GM23338 (cell line): ENCODE measurements at places on chromosomes 3 and 15. TPM values are rescaled to one million over a fixed set of nuclear protein-coding genes. Genes with fewer than 3 reads are reported as not detected.

DNA sequence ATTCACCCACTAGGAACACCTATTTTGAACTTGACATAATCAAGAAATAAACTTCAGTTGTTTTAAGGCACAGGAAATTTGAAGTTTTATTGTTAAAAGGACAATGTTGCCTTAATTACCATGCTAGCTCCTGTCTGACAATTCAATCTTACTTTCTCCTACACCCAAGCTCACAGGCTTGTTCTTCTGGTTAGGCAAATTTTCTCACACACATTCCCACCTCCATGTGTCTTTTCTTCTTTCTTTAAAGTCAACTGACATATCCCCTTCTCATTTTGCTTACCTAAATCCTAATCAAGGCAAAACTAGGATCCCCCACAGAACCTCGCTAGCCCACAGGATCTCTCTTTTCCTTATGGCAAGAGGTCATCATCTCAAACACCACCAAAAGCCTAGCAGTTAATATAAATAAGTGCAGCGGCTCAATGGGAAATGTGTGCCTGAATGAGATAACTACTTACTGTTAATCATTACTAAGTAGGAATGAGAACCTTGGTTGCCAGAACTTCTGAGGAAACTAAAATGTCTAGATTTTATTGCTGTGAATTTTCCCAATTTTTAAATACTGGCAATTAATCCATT, 189.3 kb downstream of the PLCH1 start:
- DNase-seq: no peak

DNA sequence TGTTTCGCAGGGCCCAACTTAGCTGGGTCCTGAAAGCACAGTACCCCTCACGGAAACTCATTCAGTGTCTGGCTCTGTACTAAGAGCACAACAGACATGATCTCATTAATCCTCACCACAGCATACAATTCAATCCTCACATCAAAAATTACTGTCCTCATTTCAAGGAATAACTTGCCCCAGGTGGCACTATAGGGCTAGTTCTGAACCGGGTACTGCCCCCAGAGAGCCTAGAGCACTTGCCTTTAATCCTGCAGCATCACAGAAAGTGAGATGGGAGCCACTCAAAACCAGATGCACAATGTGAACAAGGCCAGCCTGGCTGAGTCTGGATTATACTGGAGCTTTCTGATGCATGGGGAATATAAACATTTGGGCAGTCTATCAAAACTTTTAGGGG, 122.6 kb downstream of the OSBPL10 start:
- no peak for DNase-seq

DNA sequence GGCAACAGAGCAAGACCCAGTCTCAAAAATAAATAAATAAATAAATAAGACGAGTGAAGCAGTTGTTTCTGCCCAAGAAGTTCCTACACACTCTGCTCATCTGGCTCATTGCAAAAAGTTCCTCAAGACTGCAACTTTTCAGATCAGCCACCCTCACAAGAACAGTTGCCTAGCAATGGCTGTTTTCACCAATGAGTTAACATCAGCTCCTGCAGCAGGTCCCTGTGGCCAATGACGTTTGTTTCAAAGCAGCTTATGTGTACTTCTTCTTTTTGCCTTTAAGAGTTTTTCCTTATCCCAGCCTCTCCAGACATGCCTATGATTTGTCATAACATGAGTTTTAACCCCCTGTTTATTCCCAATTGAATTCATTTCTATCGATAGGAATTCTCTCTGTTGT, 118.4 kb upstream of the SPRED1 start:
- no peak for DNase-seq

The CPNE4 gene
- total RNA-seq: 4.1 and 6.5 TPM in 2 replicates

The FBXO40 gene
- 0.03 and 0.23 TPM in 2 replicates for total RNA-seq

DNA sequence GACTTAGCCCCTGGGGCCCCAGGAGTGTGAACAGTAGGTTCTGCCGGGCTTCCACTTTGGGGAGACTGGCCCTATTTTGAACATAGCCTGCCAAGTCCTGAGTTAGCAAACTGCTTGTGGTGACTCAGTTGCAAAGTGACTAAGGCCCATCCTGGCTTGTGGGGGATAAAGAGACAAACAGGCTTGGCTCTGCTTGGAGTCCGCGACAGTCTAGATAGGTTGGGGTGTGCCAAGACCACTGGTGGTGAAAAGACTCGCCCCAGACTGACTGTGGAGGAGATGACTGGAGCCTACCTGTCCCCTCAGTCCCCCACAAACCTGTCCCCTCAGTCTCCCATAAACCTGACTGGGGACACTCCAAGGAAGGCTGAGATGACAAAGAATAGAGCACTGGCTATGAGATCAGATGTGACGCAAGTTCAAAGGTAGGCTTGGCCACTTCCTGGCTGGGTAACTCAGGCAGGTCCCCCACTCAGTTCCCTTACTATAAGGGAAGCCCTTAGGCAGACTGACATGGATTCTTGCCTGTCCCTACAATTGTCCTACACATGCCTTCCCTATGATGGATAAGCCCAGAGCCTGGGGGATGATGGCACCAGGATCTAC, 4.3 kb downstream of the DNASE1L3 start:
- DNase-seq: no peak

DNA sequence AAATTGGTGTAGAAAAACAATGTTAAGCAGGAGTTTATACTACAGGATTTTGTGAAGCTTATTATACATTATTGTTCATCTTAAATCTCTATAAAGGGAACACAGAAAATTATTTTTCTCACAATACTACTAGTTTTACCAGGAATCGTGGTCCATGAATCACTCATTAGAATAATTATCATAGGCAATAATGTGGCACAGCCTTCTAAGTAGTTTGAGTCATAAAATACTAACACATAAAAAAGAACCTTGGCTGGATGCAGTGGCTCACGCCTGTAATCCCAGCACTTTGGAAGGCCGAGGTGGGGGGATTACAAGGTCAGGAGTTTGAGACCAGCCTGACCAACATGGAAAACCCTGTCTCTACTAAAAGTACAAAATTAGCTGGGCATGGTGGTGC, 393.1 kb upstream of the ZNF717 start:
- no peak for DNase-seq

DNA sequence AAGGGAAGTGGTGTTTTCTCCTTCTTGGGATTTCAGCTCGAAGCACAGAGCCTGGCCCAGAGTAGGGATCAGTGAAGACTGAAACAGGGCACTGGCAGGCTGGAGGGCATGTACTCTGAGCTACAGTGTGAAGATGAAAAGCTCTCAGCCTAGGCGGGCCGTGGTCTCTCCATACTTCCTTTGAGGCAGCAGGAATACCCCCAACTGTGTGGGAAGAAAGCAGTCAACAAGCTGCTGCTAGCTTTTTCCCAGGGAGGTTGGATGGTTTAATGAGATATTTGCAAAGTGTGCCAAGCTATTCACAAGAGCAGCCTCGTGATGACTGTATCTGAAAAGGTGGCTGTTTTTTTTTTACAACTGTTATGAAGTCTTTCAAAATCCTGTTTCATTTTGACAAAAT, 47.2 kb downstream of the NMNAT3 start:
- peak; percentile 48 for DNase-seq

GRCh38 chr15:79962178-79962577, 8.8 kb downstream of the BCL2A1 start:
- DNase-seq: no peak

GRCh38 chr3:50388016-50388719, 28.8 kb upstream of the TMEM115 start:
- peak; percentile 64 for DNase-seq

- DNase-seq: no peak
Measured at GRCh38 chr15:25803541-25803940, 59.6 kb downstream of the ATP10A start.

DNA sequence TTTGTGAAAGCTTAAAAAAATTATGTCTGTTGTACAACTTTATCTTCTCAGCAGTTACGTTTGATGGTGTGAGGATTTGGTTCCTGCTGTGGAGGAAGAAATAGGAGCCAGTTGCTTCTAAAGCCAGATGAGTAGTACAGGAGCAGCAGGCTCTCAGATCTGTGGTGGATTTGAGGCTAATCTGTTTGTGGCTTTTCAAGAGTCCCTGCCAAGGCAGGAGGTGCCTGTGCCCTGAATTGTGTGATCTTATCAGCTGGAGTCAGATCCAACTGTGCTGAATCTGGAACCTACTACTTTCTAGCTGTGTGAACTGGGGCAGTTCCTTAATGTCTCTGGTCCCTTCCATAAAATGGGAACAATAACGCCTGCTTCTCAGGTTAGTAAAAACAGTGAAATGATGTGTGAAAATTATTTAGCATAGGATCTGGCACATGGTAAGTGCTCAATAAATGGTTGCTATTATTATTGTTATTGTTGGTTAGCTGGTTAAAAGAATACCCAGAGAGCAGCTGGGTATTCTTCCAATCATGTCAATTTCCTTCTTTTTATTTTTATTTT, 7.7 kb downstream of the CLDN11 start:
- DNase-seq: no peak

The LYZL4 gene
- not detected in 2 replicates for total RNA-seq

The GRK7 gene
- not detected in 2 replicates for total RNA-seq

- no peak for DNase-seq
Measured at GRCh38 chr3:167084545-167084944, 295.6 kb downstream of the ZBBX start.

DNA sequence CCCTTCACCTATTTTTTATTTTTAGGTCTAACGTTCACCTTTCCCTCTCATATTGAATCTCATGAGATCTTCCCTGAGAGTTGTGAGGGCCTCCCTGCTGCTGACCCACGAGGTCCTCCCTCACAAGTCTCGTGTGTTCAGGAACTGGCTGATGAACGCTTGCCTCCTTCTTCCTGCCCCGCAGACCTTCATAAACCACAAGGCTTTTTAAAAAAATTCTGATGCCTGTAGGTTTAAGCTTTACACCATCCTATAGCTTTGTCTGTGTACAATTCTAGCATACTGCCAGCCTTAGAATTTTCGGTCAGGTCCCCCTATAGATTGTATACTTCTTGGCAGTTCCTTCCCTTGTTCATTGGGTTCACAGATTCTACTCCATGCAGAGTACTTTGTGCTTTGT, 50.5 kb downstream of the CHST2 start:
- DNase-seq: no peak

The SKIC8 gene
- 47.0 and 59.4 TPM in 2 replicates for total RNA-seq

GRCh38 chr15:40838756-40839155, 5.1 kb upstream of the SPINT1 start:
- DNase-seq: no peak

DNA sequence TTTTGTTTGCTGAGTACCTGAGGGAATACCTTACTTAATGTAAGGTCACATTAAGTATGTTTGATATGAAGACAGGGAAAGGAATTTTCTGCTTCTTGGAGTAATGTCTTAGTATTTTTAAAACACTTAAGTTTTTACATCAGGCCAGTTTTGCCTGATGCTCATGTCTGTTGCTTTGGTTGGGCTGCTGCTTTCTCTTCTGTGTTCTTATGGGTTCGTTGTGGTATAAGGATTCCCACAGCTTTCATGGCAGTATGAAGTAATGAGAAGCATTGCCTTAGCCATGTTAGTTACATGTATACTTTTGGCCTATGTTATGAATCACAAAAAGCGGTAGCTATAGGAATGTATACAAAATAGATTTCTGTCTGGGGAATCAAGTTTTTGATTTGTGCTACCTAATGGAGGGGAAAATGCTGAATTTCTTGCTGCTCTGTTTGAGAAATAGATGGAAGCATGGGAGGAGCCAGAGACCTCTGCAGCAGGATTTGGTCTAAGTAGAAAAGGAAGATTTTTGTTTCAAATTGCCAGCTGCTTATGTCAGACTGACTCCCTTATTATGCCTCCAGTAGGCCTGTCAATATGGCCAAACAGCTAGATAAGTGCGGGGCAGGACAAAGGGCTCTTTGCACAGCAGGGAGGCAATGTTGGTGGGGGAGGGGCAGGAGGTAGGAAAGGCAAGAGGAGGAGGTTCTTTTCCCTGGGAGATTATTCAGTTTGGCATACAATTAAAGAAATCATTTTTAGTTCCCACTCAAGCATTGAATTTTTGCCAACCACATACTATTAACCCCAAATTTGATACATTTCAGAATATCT, 5.2 kb downstream of the SETD5 start:
- DNase-seq: peak; percentile 90

The GXYLT2 gene
- 5.1 and 5.8 TPM in 2 replicates for total RNA-seq

DNA sequence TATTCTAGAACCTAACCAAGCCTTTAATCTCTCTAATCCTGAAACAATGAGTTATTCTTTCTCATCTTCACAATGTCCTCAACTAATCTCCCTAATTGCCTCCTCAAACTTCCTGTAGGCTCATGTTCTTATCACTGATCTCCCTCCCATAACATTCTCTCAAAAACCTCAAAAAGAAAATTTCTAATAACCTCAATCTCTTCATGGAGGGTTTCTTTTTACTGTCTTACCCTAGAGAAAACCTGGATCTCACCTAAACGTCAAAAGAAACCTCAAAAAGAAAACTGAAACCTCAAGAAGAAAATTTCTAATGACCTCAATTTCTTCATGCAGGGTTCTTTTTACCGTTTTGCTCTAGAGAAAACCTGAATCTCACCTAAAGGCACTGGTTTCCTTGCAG, 150.2 kb downstream of the GSK3B start:
- no peak for DNase-seq

DNA sequence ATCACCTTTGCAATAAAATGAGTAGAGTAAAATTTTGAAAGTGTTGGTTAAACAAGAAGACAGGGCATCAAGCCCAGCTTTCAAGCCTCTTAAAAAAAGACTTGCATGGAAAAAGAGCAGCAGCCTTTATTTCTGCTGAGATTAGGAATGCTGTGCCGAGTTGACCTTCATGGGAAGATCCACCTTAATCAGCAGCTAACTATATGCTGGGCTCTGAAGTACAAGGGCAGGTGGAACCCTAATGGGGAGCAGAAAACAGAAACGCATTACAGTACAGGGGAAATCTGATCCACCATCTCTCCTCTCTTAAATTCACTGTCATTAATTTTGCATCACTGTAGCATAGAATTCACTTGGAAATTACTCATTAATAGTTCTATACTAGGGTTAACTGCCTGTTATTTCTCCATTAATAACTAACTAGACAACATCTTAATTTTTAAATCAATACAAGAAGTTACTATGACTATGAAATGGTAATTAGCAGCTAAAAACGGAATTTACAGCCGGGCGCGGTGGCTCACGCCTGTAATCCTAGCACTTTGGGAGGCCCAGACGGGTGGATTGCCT, 133.6 kb downstream of the GHSR start:
- no peak for DNase-seq

DNA sequence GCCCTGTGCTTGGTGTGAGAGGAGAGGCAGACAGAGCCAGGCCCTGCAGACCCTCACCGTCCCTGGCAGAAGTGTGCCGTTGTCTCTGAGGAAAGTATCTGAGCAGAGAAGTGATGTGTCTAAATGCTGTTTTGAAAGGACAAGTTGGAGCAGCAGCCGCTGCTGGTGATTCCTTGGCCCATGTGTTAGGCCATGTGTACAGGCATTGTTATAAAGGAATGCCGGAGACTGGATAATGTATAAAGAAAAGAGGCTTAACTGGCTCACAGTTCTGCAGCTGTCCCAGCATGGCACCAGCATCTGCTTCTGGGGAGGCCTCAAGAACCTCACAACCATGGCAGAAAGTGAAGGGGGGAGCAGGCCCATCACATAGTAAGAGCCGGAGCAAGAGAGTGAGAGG, 334.6 kb upstream of the ATP10A start:
- DNase-seq: no peak

DNA sequence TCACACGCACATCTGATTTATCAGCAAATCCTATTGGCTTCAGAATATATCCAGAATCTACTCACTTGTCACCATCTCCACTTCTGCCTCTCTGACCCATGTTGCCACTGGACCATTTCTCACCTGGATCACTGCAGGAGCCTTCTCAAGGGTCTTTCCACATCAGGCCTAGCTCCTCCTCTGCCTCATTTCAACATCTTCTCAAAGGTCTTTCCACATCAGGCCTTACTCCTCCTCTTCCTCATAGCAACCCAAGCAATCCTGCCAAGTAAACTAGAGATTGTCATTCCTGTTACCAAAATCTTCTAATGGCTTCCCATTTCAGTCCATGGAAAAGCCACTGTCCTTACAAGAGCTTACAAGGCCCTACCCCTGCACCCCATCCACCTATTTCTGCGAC, 18.0 kb upstream of the DUT start:
- DNase-seq: no peak
